ENCODE measurements at places on chromosomes 3 and 15.

DNA sequence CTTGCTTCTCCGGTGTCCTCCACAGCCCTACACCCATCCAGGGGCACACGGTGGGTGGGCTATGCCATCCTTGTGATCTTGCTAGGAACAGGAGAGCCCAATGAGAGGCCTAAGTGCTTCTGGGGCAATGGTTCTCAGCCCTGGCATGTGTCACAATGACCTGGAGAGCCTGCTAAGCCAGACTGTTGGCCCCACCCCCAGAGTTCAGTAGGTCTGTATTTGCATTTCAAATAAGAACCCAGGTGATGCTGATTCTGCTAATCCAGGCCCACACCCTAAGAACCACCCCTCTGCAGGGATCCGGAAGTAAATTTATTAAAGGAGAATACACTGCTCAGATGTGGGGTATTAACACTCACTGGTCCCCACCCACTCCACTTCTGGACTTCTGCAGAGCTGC, 57.9 kb downstream of the RORA start:
- no peak for DNase-seq

DNA sequence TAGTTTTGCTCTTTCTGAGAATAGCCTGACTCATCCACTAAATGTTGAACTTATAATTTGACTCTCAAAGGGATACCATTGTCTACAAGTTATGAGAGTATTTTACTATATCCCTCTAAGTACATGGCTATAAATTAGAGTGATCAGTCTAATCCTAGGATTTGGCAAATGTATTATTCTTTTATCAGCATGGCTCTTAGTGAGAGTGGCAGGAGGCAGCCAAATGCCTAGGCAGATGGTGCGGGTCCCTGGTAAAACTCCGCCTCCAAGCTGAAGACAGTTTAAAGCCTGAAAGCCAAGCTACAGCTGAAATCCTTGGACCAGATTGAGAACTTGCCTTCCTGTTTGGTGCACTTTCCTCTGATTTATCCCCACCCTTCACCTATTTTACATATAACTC, 631.8 kb downstream of the SQOR start:
- DNase-seq: no peak

- no peak for DNase-seq
These were observed 4.9 kb downstream of the CALML4 start for GRCh38 chr15:68200016-68200861.

- DNase-seq: peak; percentile 86
These were observed 39.3 kb upstream of the MUC4 start for GRCh38 chr3:195850857-195851543.

DNA sequence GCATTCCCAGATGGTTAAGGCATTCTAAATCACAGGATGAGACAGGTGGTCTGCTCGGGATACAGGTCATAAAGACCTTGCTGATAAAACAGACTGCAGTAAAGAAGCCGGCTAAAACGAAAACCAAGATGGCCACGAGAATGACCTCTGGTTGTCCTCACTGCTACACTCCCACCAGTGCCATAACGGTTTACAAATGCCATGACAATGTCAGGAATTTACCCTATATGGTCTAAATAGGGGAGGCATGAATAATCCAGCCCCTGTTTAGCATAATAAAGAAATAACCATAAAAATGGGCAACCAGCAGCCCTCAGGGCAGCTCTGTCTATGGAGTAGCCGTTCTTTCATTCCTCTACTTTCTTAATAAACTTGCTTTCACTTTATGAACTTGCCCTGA, 151.1 kb downstream of the ZNF385D start:
- no peak for DNase-seq

- no peak for DNase-seq
These were observed 18.6 kb downstream of the MAP3K13 start for GRCh38 chr3:185381320-185382058.

- no peak for DNase-seq
These were observed 36.1 kb upstream of the EPHB3 start for GRCh38 chr3:184525337-184526087.

DNA sequence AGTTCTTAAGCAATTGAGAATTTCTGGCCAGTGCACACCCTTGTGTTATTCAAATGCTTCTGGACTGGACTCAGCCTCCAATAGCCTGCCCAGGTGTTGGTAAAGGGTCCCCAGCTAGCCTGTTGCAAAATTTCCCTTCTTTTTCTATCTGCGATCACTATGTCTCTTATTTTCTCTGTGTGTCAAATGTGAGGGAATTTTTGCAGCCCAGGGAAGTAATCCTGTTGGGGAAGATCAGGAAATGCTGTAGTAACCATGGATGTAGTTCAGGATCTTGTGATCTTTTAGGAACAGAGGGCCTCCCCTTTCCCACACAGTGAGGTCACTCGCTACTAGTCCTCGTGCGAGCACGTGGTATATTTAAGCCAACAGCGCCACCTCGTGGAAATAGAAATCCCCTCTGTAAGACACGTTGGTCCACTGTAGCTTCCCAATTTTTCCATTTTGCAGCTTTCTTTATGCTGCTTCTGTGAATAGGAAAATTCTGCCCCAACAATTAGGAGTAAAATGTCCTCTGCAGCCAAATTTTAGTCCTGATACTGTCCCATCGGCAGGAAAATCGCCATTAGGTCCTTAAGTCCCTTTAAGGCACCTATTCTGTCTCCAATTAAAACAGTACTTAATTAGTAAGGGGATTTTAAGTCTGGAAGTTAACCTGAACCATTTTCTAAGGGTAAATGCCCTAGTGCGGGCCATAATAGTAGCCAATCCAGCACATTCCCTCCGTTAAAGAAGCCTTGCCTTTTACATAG, 4.0 kb upstream of the SMCO1 start:
- no peak for DNase-seq

DNA sequence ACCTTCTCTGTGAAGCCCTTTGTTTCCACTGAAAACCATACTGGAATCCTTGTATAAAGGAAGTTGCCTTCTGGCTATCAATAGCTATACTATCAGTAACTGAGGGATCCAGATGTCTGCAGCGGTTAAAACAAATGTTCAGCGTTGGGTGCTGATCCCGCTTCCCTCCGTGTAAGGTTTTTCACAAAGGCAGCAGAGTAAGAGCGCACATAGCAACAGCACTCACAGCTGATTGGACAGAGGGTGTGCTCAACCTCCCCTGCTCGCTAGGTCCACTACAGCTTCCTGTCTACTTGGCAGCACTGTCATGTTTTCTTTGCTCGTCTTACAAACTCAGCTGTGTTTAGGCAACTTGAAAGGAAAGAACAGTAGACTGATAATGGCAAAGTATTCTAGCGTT, 27.3 kb downstream of the ATOSA start:
- no peak for DNase-seq

DNA sequence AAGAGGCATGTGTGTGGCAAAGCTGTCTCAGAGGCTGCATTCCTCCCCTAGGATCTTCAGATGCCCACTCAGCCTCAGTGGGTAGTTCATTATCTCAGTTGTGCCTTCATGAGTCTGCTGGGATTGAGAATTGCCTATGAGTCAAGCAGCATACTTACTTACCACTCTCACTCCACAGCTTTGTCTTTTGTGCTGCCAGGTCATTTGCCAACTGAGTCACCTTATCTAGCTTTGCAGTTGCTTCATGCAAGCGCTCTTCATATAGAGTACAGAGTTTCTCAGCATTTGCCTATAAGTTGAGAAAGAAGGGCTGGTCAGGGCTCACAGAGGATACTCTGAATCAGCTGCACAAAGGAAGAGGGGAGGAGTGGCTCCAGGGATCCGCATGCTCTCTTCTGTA, 89.5 kb downstream of the MYH15 start:
- DNase-seq: no peak

GRCh38 chr15:54150255-54150654, 172.0 kb downstream of the UNC13C start:
- DNase-seq: no peak

GRCh38 chr15:69272139-69272538, 26.6 kb upstream of the PAQR5 start:
- no peak for DNase-seq

DNA sequence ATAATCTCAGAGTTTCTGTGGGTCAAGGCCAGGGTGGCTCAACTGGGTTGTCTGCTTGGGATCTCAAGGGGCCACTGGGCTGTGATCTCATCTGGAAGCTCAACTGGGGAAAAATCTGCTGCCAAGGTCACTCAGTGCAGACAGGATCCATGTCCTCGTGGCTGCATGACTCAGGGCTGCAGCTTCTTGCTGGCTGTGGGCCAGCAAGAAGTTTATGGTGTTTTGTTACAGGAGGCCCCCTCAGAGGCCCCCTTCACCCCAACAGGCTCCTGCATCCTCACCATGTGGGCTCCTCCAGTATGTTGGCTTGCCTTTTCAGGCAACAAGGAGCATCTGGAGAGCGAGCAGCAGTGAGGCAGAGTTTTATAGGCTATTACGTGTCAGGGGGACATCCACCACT, 14.6 kb downstream of the OCA2 start:
- DNase-seq: no peak

GRCh38 chr3:123658118-123658851, 73.4 kb upstream of the HACD2 start:
- no peak for DNase-seq

- DNase-seq: no peak
These were observed 46.7 kb downstream of the SLC9C1 start for GRCh38 chr3:112247350-112247749.

- DNase-seq: no peak
These were observed 10.8 kb upstream of the FANCD2 start for GRCh38 chr3:10015461-10015904.

DNA sequence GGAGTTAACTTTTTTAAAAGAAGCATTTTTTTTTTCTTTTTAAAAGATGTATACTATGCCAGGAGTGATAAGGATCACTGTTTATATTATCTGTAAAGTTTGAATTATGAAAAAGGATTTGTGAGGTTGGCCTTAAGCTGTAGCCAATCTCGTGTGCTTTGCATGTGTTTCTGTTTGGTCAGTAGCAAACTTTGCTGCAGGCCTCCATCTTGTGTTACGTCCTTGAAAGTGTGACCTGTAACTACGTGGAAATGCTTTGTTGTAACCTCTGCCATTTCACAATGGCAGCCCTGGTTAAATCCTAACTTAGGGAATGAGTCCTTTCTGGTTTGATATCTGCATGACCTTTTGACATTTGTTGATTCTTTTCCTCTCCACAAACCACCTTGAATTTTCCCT, 1345.6 kb downstream of the NSUN3 start:
- DNase-seq: no peak

GRCh38 chr3:169850618-169851017, 19.1 kb downstream of the LRRC31 start:
- DNase-seq: no peak

DNA sequence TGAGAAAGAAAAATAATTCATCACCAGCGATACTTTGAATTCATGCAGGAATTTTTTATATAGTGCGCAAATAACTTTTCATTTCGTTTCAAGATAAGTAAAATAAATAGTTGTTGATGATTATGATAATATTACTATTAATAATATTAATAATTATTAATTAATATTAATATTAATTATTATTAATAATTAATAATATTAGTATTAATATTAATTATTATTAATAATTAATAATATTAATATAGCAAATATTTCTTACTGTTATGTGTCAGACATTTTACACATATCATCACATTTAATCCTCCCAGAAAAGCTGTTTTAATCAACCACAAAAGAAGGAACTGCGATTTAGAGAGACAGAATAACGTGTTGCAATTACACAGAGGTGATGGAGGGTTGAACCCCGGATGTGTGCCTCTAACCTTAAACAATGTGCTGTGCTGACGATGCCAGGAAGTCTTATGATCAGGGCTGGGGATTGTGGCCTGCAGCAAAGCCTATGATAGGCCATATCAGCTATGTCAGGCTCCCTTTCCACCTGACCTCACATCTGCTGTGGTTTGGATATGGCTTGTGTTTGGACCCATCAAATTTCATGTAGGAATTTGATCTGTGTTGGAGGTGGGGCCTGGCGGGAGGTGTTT, 263.5 kb upstream of the NR2F2 start:
- DNase-seq: no peak

DNA sequence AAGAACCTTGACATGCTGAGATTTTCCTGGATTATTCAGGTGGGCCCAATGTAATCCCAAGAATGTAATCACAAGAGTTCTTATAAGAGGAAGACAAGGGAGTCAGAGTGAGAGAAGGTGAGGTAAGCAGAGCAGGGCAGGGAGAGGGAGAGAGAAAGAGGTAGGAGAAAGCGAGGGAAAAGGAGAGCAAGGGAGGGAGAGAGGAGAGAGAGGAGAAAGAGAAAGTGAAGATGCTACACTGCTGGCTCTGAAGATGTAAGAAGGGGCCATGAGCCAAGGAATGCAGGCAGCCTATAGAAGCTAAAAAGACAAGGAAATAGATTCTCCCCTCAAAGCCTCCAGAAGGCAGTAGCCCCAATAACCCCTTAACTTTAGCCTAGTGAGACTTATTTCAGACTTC, 28.7 kb upstream of the FAM98B start:
- no peak for DNase-seq

- DNase-seq: no peak
These were observed 11.0 kb downstream of the POMGNT2 start for GRCh38 chr3:43094851-43095250.

GRCh38 chr3:159234306-159234705, 432.5 kb downstream of the MFSD1 start:
- DNase-seq: no peak

- DNase-seq: no peak
These were observed 48.9 kb upstream of the CFAP161 start for GRCh38 chr15:81085213-81085612.

GRCh38 chr15:60844511-60845174, 365.7 kb upstream of the ICE2 start:
- no peak for DNase-seq

- DNase-seq: no peak
These were observed 954.5 kb downstream of the ZPLD1 start for GRCh38 chr3:103389356-103389755.

- DNase-seq: no peak
These were observed 17.9 kb downstream of the PXK start for GRCh38 chr3:58350627-58351013.

- no peak for DNase-seq
These were observed 233.7 kb upstream of the ADAMTS9 start for GRCh38 chr3:64921281-64922065.

DNA sequence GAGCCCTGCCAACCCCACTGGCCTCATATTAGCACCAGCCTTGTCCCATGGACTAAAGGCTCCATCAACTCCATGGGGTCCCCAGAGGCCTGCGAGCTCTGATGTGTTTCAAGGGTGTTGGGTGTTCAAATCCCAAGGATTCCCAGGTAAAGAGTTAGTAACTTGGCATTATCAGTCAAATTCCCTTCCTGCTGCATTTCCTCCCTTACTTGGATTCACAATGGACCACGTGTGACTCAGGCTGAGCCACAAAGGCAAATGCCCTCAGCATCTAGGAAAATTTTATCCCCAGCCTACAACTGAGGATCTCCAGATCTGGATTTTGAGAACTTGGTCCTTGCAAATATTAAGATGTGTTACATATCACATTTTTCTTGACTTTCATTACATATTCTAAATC, 58.8 kb downstream of the GADL1 start:
- DNase-seq: no peak

GRCh38 chr3:35500641-35501350, 138.5 kb upstream of the ARPP21 start:
- no peak for DNase-seq

DNA sequence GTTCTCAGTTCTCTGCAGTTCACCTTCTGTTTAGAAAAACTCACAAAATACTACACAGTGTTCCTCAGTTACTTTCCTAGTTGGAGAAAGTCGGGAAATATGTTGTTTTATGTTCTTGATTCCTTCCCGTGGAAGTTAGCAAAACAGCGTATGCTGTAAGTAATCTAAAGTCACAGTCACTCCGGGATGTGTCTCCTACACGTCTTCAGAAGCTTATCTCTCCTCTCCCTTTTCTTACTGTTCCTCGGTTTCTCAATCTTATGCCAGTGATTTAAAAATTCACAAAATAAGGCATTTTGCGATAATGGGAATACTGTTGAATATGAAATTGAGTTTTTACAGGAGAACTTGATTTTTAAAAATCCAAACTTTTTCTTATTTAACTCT, 1.7 kb downstream of the HEG1 start:
- no peak for DNase-seq

Data from 8988T (cell line).